Activated CD4-positive, alpha-beta T cell treated with anti-CD3 and anti-CD28 coated beads, Interleukin-2, amount 50 U/mL, for 48 hours (primary cell): ENCODE measurements at places on chromosomes 12 and 14.

- DNase-seq, result no peak
Observed at GRCh38 chr14:63474111-63474510, 69.1 kb downstream of the PPP2R5E start.

DNA sequence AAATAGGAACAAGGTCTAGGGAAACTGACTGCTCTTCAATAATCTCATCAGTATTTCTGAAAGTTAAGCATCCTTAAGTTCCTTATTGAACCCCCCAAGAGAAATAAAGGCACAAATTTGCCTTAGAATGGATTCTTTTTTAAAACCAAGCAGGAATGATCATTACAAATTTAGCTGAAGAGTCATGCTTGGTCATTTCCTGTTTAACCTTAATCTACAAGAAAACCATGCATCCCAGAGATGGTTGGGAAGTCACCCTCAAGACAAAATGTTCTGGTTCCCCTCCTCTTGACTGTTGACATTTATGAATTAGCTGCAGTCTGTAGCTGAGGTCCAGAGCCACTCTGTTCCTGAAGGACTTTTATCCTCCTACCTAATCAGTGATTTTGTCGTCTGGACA is 291.8 kb upstream of the G2E3 start:
- no peak for DNase-seq

GRCh38 chr12:104046306-104046705 is 3.7 kb downstream of the GLT8D2 start:
- DNase-seq, result no peak

GRCh38 chr14:98144964-98145363 is 1127.0 kb downstream of the BCL11B start:
- DNase-seq, result no peak

GRCh38 chr12:4289998-4290790 is 16.6 kb downstream of the CCND2 start:
- DNase-seq, result peak; percentile 2

DNA sequence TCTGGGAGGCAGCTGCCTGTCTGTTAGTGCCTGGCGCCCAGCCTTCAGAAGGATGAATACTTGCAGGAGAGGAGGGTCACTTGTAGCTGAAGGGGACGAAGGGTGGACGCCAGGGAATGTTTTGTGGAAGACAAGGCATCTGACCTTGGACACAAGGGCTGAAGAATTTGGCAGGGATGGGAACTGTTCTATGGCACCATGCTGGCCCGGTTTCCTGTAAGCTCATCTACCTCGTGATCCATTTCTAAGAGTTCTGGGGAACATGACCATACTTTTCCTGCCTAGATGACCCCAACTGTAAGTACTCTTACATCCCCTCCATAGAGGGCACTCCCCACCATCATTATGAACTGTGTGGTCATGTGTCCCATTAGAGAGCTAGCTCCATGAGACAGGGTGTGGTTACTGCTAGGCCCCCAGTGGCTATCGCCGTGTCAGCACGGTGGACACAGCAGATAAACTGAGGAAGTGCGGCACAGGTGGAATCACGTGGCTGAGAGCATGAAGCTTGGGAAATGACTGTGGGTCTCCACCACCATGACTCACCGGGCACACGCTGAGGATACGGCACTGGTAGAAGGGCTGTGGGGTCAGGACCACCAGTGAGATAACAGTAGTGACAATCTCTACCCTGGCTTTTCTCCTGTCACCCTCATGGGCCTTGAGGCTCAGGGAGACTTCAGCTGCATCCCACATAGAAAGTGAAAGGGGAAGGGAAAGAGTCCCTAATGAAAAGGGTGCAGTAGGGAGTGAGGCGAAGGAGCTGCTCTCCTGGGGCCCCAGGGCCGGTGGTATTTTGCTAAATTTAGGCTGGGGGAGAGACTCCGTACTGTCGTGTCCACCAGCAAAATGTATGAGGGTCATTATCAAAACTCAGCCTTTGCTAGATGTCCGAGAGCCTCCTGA is 252.6 kb downstream of the FOXN3 start:
- no peak for DNase-seq

DNA sequence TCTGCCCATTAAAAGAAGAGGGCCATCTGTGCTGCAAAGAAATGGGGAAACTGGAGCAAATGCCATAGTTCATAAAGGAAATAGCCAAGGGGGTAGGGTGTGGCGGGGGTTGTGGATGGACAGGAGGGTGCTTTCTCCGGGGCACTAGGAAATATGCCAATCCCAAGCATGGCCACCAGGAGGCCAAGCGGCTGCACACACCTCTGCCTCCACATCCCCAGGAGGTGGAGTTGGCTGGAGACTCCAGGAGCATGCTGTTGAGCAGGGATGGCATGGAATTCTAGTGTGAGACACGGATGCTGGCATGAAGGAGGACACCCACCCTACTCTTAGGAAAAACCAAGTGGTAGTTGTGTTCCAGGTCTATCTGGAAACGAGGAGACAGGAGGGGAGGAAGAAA is 25.2 kb downstream of the NID2 start:
- peak; percentile 60 for DNase-seq

- no peak for DNase-seq
Observed at GRCh38 chr14:93654599-93654998, 133.7 kb downstream of the PRIMA1 start.

DNA sequence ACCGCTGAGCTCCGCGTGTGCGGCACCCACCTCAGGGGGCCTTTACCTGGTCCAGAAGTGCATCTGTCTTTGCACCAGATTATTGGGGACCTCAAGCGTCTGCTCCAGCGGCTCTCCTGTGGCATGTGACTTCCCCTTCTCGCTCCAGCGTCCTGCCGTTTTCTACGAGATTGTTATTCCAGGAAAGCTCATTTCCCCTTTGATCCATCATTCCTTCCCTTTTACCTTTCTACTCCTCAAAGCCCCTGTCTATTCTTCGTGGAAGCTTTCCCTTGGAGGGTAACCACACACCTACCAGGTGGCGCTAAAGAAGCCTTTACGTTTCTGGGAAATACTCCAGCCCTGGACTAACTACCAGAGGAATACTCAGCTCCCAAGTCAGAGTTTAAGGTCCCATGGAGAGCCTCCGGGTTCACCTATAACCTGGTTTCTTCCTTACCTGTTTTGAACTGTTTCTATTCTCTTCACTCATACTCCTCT is 1.5 kb downstream of the FKBP4 start:
- DNase-seq, result no peak

DNA sequence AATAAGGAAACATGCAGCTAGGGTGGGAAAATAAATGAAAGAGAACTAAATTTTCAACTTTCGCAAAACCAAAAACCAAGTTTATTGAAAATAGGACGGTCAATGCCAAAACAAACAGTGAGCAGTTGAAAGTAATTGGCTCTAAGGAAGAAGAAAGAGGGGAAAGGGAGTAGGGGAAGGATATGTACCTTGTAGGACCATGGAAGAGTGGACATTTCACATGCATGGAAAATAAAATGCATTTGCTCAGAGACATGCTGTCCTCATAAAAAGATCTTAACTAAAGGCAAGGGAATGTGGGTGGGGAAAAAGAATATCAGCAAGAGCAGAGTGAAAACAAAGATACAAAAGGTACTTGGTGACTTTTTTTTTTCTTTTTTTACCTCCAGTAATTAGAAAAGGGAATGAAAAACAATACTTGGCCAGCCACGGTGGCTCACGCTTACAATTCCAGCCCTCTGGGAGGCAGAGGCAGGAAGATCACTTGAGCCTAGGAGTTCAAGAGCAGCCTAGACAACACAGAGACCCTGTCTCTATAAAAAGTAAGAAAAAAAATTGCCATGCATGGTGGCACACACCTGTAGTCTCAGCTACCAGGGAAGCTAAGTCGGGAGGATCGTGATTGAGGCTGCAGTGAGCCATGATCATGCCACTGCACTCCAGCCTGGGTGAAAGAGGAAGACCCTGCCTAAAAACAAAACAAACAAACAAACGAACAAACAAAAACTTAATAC is 6.6 kb downstream of the TXNDC16 start:
- DNase-seq, result no peak

DNA sequence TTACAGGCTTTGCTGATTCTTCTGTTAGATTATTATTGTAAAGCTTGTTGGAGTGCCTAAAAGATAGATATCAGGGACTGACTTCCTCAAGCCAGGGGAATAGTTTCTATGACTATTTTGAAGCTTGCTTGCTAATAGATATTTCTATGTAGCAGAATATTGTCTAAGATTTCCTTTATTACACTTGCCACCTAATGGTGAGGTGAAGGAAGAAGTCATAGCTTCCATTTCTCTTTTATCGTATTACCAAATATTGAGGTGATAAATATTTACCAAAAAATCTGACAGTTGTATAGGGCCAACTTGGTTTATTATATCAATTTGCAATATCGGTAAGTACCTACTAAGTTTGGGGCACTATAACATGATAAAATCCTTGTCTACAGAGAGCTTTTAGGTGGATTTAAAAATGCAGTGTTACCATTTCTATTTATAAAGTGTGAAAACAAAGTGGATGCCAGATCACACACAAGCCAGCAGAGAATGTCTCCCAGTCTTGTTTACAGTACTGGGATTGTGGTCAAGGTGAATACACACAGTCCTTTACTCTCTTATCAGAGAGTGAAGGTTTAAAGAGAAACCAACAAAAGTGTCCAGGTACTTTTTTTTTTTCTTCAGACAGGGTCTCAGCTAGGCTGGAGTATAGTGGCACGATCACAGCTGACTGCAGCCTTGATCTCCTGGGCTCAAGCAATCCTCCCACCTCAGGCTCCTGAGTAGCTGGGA is 137.9 kb downstream of the IGF1 start:
- DNase-seq, result no peak

DNA sequence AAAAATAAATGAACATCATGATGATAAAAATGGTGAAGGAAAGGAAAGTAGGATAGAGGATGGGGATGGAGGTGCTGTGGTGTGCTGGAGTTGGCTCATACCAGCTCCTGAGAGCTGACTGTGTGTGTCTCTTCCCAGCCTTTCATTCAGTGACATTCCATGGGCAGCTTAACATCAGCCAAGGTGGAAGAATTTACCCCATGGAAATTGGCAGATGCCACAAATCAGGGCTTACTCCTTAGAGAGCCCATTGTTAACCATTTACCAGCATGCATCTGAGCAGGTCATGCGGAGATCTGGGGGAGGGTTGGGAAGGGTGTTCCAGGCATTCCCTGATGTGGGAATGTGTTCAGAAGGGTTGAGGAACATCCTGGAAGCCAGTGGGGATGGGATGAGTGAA is 164.7 kb upstream of the MYL2 start:
- no peak for DNase-seq

DNA sequence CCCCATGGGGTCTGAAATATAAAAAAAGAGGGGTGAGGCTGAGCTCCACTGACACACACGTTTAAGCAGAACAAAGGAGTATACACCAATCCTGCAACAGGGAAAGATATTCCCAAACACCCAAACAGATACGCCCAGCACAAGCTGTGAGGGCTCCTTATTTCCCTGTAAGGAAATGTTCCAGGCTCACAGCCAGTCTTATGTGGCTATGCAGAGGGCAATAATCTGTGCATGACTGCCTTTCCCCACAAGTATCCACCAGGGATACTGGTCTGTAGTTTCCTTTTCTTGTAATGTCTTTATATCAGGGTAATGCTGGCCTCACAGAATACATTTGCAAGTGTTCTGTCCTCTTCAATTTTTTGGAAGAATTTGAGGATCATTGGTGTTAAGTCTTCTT is 141.7 kb upstream of the DAAM1 start:
- no peak for DNase-seq

GRCh38 chr14:63220526-63220925 is 16.3 kb downstream of the RHOJ start:
- no peak for DNase-seq

- no peak for DNase-seq
Observed at GRCh38 chr14:84519836-84520235, 1010.1 kb upstream of the FLRT2 start.

GRCh38 chr12:91604897-91605296 is 422.3 kb upstream of the DCN start:
- DNase-seq, result no peak

- no peak for DNase-seq
Observed at GRCh38 chr14:102838501-102838900, 61.3 kb downstream of the TRAF3 start.
